NCI-H2107 (cell line): ENCODE measurements at places on chromosomes 4 and X.

DNA sequence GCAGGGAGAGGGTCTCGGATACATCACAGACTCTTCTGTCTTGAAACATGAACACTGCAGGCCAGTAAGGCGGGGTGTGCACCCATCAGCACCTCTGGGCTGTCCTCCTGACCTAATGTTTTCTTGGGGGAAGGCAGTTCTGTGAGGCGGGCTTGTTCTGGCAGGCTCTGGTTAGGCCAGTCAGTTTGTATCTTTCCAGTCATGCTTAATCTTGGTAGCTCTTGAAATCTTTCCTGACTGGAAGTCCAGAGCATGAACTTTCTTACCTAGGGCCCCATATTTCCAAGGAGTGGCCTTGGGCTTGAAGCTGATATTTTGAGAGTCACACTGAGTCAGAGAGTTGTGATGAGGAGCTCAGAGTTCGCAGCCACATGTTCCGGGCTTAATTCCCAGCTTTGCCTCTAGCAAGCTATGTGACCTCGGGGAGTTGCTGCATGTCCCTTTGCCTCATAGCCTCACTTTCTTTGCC, 54.2 kb upstream of the RASSF6 start:
- DNase-seq, result no peak

GRCh38 chr4:100095729-100096595, 94.3 kb downstream of the DDIT4L start:
- DNase-seq, result no peak

- no peak for DNase-seq
Measured at GRCh38 chr4:53592122-53592521, 836 bp upstream of the LNX1 start.

- no peak for DNase-seq
Measured at GRCh38 chr4:60034361-60034760, 1165.8 kb upstream of the ADGRL3 start.

DNA sequence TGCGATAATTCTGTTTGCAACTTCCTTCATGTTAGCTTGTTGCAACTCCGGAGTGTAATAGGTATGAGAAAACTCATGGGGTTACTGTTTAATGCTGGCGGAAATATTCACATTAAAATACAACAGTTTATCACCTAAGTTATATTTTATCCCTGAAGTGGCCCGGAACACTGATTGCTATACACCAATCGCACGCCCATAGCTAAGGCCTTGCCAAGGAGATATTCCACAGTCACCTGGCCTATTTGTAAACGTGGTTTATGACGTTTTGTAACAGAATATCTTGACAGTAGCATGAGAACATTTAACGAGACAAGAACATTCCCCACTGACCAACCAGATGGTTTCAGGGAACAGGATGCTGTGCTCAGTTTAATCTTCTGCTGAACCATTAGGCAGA, 23.2 kb upstream of the FAM90A26 start:
- DNase-seq, result no peak

DNA sequence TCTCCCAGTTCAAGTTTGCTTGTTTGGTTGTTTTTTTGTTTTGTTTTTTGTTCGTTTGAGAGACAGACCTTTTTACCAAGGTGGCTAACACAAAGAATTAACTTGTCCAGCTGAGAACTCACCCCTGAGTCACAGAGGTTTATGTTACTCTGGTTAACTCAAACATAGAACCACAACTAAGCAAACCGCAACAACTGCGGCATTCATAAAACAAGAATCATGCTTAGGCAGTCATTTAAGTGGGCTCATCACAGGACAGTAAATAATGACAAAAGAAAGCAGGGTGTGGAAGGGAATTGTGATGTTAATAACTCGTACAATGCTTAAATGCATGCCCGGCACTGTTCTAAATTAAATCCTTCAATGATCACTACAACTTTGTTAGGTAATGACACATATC, 24.7 kb upstream of the IL13RA1 start:
- no peak for DNase-seq

DNA sequence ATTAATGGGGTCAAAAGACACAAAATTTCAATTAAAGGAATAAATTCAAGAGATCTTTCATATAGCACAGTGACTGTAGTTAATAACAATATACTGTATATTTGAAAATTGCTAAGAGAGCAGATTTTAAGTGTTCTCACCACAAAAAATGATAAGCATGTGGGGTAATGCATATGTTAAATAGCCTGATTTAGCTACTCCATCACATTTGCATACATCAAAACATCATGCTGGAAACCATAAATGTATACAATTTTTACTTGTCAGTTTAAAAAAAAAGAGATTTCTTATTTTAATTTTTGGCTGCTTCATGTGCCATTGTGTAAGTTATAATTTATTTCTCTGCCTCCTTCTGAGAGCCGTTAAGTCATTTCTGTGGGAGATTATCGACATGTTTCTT, 65.9 kb downstream of the FAM184B start:
- no peak for DNase-seq

- no peak for DNase-seq
Measured at GRCh38 chr4:148795156-148795864, 353.1 kb upstream of the NR3C2 start.

DNA sequence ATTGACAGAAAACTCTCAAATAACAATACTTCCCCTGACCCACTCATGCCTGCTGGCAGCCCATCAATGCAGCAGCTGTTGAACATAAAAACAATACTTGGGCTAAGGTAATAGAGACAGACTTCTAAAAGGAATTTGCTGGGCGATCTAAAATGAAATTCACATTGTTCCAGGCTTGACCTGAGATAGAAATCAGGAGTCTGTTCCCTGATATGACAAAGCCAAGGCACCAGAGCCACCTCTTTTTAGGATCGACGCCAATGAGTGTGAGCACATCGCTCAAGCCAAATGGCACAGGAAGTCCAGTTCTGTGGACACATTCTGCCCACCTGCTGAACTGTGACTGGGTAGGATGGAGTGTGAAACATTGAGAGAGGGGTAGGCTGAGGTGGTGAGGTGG, 4.9 kb downstream of the SEPTIN11 start:
- DNase-seq, result no peak

DNA sequence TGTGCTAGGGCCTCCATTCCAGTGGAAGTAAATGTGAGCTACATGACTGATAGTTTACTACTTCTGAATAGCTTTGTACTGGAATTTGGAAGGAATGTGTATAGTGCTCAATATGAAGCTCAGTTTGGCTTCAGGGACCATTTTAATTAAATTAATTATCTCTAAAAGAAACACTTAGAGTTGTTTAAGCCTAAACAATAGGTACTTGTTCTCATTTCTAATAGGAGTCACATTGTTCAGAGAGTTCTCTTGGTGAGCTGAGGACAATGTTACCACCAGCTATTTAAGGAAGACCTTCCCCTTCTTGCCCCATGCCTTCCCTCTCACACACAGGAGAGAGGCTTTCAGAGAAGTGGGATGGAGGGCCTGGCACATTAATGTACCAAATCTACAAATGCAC, 78.3 kb downstream of the CHIC2 start:
- no peak for DNase-seq

DNA sequence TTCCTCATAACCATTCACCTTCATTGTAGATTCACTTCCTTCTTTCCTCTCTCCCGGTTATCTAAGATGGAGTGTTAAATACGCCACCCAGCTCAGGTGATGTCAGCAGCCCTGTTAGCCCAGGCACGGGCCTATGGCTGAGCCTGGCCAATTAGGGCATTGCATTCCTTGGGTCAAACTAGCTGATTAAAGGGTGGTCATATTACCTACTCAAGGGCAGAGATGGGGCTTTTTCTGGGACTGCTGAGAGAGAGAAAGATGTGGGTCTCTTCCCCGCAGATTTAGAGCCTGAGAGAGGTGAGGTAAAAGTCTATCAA, 39.9 kb upstream of the AFAP1 start:
- DNase-seq, result no peak

GRCh38 chr4:38189445-38189844, 229.2 kb downstream of the PTTG2 start:
- DNase-seq, result no peak

DNA sequence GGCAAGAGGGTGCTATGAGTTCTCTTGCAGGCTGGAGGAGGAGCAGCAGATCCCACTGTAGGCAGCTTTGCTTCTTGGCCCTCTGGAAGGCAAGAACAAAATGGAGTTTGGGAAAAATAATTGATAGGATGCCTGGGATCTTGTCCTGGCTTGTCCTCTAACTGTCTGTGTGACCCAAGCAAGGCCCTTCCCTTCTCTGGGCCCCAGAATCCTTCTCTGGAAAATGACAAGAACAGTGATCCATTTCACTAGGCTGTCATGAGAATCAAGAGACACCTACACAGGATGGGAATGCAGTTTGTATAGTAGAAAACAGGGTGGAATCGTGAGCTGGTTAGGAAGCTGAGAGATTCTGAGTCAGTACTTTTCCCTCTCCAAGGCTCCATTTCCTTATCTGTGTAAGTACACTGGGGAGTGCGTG, 133.3 kb downstream of the PJA1 start:
- DNase-seq, result no peak

GRCh38 chr4:7055111-7055989, 12.2 kb downstream of the TADA2B start:
- DNase-seq, result no peak

DNA sequence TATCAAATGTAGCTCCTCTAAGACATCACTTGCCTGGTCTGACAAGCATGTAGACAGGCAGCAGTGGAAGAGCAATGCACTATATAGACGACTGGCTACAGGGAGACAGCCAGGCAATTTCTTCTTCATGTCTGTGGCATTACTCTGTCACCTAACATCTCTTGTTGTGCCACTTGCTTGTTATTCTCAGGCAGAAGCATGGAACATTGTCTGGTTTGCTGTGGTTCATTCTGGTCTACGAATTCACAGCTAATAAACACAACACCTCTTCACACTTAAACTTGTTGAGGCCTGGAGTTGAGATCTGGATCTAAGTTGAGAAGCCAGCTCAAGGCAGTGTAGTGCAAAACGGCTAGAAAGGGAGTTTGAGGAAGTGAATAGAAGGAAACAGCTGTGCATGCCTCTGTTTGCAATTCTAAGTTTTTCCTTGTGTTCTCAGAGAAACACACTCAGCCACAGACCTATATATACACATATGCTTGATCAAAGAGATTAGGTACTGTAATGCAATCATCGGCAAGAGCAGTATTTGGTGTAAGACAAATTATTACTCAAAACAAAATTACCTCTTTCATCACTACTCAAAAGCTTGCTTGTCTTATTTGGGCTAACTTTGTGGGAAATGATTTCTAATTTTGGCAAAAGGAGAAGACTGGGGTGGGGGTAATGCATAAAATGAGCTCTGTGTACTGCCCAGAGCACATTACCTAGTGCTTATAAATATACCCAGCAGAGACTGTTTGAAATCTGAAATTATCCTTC, 243.8 kb downstream of the PPP3CA start:
- no peak for DNase-seq
